ENCODE measurements at places on chromosomes 1 and 21.

- DNase-seq, result no peak
Observed at GRCh38 chr1:110151175-110151669, 928 bp downstream of the SLC6A17 start.

- no peak for DNase-seq
Observed at GRCh38 chr1:57748719-57749118, 324.9 kb upstream of the DAB1 start.

- no peak for DNase-seq
Observed at GRCh38 chr1:203629507-203630082, 3.0 kb downstream of the ATP2B4 start.

DNA sequence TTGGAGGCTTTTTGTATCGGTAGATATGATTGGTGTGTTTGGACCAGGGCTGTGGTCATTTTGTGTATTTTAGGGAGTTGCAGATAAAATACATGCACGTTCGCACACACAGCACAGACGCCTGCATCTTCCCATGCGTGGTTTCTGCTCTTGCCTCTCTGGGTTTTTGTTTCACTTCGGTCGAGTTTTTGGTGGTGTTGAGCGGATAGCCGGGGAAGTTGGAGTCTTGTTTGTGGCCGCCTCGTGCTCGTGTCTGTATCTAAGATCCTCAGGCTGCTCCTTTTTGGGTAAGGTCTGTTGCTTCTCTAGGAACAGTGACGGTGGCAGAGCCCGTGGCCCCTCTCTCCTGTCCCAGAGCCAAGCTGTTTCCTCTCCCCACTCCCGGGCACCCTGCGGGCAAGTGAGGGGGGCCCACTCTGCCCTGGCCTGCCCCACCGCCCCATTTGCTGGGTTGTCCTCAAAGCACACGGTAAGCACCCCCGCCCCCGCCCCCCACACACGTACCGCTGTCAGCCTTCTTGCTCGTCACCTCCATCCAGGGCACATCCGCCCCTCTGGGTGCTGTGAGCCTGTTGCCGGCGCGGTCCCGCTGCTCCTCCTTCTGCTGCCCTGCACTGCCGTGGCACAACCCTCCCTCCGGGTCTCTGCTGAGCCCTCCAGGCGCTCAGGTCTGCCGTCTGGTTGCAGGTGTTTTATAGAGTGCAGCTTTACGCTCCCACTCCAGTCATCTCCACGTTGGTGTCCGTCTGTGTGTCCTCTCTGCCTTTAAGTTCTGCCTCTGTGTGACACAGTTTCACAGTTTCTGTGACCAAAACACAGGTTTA lies 51.9 kb downstream of the AGPAT3 start:
- DNase-seq, result no peak

DNA sequence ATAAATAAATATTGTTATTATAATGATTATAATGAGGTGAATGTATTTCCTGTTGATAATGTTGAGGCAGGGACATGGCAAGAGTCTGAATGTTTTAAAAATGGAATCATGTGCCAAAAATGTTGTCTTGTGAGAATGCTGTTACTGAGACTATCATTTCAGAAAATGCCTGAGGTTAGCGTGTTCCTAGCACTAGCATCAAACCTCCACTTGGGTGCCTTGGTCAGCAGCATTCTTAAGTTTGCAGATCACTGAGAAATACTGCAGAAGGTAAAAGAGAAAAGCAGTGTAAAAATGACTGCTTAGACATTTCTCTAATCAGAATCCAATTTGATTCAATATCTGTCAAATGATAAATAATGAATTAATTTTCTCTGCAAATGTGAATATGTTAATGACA lies 50.8 kb downstream of the OLFM3 start:
- no peak for DNase-seq

Measured in LoVo (cell line).